ENCODE measurements at places on chromosomes 1 and 21.
A peak's percentile ranks its signal among the peaks of the same experiment; 100 is the strongest.

DNA sequence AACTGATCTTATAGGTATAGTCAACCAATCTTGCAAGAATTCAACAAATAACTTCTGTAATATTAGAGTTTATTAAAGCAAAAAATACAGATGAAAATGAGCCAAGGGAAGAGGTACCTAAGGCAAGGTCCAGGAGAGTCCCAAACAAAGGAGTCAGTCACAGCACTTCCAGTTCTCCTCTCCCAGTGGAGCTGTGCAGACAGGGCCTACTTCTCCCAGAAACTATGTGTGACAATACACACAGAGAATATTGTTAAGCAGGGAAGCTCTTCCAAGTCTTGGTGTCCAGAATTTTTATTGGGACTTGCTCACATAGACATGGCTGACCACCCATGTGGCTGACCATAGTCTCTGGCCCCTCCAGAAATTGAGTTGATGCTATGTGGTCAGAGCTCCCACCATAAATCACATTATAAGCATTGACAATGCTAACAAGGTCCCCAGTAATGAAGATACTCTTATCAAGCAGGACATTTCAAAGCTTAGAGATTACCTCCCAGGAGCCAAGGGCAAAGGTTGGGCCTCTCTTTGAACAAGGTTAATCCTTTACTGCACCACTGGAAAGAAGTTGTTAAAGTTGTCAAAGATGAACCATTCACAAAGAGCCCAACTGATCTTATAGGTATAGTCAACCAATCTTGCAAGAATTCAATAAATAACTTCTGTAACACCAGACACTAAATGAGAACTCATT lies 3.5 kb upstream of the CD244 start:
- no peak for DNase-seq

GRCh38 chr1:243422362-243422761 lies 166.5 kb downstream of the SDCCAG8 start:
- DNase-seq = no peak

DNA sequence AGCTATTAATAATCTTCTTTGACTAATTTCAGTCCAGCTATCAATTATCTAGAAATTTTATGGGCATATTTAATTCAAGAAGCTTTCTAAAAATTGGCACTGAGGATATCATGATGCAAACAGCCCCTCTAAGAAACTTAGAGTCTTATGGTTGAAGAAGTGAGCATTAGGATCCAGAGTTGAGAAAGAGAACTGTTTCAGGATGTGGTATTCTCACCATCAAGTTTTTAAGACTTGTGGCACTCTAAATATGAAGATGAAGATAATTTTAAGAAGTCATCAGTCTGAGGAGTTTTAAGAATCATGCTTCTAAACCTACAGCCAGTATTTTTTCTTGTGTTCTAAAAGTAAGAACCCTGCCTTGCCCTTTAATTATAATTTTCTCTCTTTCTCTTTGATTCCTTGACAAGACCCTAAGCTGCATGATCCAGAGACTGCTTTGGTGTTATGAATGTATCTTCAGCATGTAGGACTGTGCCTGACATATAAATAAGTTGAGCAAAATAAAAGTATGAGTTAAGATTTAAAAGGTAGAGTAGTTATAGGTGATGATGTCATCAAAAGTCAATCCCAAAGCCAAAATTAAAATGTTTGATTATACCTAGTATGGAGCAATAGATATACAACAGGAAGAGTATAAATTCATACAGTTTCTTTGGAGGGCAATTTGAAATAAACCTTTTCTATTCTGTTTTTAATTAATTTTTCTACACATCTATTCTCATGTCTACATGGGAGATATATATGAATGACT lies 39.1 kb downstream of the RPS6KC1 start:
- no peak for DNase-seq

GRCh38 chr1:74271503-74271902 lies 36.3 kb downstream of the TNNI3K start:
- no peak for DNase-seq

GRCh38 chr1:101474039-101474665 lies 237.3 kb downstream of the S1PR1 start:
- DNase-seq = no peak

DNA sequence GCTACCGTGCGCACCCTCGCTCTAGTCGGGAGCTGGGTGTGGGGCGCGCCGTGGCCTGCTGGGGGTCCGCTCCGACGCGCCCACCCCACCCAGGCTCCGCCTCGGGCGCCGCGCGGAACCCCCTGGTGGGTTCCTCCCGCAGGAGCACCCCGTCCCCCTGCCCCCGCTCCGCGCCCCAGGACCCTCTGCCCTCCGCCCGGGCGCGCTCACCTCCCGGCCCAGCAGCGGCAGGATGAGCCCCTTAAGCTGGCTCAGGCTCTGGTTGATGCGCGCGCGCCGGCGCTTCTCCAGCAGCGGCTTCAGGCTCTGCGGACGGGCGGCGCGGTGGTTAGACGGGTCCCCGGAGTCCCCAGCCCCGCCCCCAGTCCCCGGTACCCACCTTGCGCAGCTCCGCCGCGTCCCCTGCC lies 319 bp downstream of the HES2 start:
- no peak for DNase-seq

DNA sequence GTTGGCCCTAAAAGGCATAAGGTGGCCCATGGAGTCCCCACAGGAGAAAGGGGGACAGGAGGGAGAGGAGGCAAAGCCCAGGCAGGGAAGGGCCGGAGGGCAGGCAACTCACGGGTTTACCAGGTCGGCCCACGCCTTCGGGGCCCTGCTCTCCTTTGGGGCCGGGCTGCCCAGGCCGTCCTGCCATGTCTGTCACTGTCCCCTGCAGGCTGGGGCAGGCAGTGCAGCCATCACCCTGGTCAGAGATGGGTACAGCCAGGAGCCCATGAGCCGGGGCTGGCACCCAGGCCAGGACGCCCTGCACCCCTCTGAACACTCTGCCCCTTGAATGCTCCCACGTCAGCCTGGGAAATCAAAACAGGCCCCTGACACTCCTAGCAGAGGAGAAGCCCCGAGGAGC lies 19.8 kb downstream of the COL16A1 start:
- no peak for DNase-seq

GRCh38 chr1:68826836-68827235 lies 330.0 kb upstream of the DEPDC1 start:
- DNase-seq = no peak

DNA sequence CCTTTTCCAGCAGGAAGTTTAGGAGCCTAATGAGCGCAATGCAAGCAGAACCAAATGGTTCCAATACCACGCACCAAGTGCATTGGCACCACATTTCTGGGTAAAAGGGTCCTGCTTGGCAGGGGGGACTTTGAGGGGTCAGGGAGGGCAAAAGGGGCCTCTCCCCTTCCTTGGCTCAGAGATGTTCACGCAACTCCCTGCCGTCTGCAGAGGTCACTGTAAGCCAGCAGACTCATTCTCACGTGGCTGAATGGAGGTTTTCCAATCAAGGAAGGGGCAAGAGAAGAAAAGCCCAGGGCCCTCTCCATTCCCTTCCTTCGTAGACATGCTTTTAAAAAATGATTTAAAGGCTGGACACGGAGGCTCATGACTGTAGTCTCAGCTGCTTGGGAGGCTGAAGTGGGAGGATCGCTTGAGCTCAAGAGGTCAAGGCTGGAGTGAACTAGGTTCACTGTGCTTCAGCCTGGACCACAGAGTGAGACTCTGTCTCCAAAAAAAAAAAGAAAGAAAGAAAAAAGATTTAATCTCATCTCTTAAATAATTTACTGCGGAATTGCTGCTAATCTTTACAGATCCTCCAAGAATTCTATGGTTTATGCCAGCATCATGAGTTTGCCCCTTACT lies 80.3 kb downstream of the RUNX3 start:
- no peak for DNase-seq

DNA sequence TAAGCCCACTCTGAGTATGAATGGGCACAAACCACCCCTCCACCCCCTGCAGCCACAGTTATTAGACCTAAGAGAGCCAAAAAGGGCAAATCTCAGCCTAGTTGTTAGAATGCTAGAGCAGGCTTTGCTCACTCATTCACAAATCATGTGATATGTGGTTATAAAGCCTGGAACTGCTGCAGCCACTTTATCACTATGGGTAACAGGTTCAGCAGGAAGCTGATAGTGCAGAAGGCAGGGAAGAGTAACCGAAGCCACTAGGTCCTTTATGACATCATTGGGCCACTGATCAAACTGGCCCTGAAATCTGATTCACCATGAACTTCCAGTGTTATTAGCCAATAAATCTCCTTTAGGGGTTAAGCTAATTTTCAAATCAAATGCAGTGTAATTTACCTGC lies 134.7 kb downstream of the GRIK1 start:
- DNase-seq = no peak

- DNase-seq = peak; percentile 73
These were observed 47.6 kb downstream of the PEX14 start for GRCh38 chr1:10522322-10522860.

DNA sequence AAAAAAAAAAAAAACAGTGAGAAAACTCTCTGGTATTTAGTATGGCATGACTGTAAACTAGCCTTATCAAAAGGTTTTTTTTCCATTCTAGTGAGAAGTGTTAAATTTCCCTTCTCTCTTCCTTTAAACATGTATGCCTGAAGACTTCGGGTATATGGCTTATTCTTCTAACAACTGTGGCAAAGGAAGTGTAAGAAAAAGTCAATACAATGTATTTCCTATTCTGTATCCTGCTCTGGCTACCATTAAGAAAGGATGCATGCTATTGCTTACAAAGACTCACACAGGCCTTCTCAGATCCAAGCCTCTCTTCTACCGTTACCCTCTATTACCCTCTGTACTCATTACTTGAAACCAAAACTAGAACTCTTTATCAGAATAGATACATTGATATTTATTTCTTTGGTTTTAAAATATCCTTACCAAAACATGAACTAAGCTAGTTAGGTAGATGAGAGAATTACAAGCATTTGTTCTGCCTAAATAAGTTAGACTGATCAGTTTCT lies 8.4 kb downstream of the CEPT1 start:
- DNase-seq = no peak

GRCh38 chr1:105087506-105087905 lies 1337.8 kb downstream of the AMY1C start:
- no peak for DNase-seq

GRCh38 chr1:213019450-213019849 lies 3.8 kb upstream of the ANGEL2 start:
- no peak for DNase-seq

- DNase-seq = no peak
These were observed 20.9 kb upstream of the ATP5PO start for GRCh38 chr21:33936301-33937038.

GRCh38 chr1:34013958-34014737 lies 150.3 kb downstream of the HMGB4 start:
- no peak for DNase-seq

DNA sequence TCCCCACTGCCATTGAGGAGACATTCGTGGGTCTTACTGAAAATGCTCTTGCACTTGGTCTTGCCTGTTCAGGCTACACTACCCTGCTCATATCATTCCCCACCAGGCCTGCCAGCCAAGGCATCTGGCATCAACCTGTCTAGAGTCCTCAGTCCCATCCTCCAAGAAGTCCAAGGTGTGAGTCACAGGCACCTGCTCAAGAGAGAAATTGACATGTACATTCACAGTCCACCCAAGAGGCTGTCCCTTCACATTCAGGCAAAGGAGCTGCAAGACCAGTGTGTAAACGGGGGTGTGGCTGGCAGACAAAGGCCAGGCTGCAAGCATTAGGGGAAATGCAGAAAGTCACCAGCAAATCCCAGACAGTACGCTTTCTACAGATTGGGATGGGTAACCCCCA lies 13.1 kb upstream of the PLA2G2C start:
- no peak for DNase-seq

- no peak for DNase-seq
These were observed 74.0 kb downstream of the ZC3H11B start for GRCh38 chr1:219538886-219539285.

- no peak for DNase-seq
These were observed 46.3 kb downstream of the IER5 start for GRCh38 chr1:181134543-181135436.

- DNase-seq = no peak
These were observed 90.6 kb upstream of the SPAG17 start for GRCh38 chr1:118275472-118276115.

GRCh38 chr1:225999912-226000337 lies 782 bp upstream of the SDE2 start:
- DNase-seq = peak; percentile 82

GRCh38 chr1:115642168-115643072 lies 650 bp downstream of the VANGL1 start:
- peak; percentile 52 for DNase-seq

DNA sequence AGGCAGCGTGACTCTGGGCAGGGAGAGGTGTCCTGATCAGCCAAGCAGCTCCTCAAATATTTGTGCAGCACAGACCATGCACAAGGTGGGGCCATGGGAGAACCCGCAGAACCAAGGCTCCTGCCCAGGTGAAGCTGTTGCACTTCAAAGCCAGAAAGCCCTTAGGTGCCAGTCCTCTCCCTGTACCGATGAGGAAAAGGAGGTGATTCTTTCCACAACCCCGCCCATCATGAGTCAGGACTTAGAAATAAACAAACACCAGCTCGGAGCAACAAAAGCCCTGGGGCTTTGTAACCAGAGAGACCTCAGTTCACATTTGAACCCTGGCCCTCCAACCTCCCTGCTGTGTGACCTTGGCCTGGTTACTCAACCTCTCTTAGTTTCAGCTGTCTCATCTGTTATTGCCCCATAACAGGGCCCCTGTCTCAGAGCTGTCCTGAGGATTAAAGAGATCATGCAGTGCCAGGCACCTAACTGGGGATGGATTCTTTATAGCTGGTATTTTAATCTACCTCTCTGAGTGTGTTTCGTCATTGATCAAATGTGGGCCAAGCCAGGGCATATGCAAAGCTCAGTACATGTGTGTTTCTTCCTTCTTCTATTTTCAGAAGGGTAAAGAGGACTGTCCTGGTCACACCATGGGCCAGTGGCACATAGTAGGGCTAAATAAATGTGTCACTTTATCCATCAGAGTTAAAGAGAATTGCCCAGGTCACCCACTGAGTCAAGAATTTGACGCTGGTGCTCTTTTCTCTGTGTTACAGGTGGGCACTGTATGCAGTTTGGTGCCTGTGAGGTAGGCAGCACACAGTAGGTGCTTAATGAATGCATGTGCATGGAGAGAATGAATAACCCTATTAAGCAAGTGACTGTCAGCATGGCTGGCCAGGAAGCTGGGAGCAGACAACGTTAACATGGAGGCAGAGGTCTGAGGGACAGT lies 1.4 kb downstream of the LDLRAD1 start:
- DNase-seq = no peak

GRCh38 chr1:178688244-178688643 lies 36.8 kb upstream of the RALGPS2 start:
- DNase-seq = no peak

- no peak for DNase-seq
These were observed 2.3 kb upstream of the FASLG start for GRCh38 chr1:172656576-172656975.

DNA sequence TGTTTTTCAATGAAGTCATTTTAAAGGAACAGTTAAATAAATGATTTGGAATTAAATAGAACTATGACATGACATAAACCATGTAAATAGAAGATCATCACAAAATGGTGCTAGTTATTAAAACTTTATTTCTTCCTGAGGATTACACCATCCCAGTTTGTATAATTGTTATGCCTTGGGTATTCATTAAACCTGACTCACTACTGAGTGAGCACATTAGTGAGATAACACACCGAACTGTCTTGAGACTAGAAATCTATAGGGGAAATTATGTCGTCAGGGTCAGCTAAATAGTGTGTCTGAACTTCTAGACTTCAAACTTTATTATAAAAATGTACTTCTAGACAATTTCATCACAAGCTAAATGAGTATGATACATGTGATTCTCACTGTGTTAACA lies 189.4 kb downstream of the NCAM2 start:
- DNase-seq = no peak
